ENCODE measurements at places on chromosomes 7 and 10.

- DNase-seq: no peak
These were observed 99.3 kb upstream of the OIT3 start for GRCh38 chr10:72794260-72794659.

DNA sequence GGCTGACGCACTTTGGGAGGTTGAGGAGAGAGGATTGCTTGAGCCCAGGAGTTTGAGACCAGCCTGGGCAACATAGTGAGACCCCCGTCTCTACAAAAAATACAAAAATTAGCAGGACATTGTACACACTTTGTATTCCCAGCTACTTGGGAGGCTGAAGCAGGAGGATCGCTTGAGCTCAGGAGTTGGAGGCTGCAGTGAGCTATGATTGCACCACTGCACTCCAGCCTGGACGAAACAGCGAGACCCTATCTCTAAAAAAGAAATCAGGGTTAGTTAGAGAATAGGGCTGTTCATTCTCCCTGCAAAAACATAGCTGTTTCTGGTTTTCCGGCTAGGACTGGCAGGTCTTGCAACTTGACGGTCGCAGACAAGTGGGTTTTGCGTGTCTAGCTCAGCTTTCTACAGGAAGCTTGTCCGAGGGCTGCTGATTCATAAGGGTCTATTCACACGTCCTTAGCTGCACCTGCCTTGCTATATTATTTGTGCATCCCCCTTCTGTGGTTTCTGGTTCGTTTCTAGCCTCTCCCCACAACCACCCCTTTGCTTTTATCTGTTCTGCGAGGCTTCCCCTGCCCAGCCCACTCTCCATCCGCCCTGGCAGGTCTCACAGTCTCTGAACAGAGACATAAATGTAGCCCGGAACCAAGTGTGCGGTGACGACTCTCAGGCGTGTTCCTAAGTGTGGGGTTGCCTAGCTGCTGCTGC, 10.7 kb downstream of the AMZ1 start:
- no peak for DNase-seq

- peak; percentile 70 for DNase-seq
These were observed 500 bp downstream of the CUL1 start for GRCh38 chr7:148699024-148699781.

GRCh38 chr10:97570789-97571471, 1.6 kb upstream of the ANKRD2 start:
- DNase-seq: no peak

GRCh38 chr7:77827999-77828398, 29.4 kb downstream of the PHTF2 start:
- no peak for DNase-seq
